ENCODE measurements at places on chromosomes 3 and 15.

- peak; percentile 67 for DNase-seq
These were observed 227.7 kb downstream of the FOXP1 start for GRCh38 chr3:71355862-71356261.

GRCh38 chr3:109806929-109807328 is 469.6 kb upstream of the DPPA4 start:
- peak; percentile 18 for DNase-seq

DNA sequence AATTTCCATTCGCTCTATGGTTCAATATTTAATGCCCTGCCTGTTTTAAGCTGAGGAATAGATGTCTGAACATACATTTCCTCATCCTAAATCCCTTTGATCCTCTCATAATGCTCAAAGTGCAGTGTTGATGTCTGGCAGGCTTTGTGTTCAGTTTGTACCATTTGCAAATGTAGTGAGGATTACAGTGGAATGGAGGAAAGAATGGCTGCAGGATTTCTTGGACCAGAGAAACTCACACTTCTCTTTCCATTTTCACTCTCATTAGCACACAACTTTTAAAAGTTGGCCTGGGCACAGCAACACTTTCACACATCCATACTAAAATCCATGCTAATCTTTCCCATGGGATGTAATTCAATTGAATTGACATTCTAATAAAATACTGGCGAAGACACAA is 28.6 kb upstream of the THRB start:
- no peak for DNase-seq

- DNase-seq: no peak
These were observed 35.5 kb downstream of the DUT start for GRCh38 chr15:48366584-48367312.

DNA sequence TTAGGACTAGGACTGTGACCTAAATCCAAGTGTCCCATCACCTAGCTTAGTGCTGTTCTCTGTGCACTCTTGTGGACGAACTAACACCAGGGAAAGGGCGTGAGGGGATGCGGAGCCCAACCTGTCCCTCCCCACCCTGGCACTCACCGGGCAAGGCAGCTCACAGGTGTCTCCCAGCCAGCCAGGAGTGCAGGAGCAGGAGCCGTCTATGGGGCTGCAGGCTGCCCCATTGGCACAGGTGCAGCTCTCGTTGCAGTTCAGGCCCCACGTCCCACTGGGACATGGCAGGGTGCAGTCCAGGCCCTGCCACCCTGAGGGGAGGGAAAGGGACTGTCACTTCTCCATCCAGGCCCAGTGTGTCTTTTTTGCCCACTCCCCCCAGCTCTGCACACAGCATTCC is 60.3 kb downstream of the RAB11A start:
- no peak for DNase-seq

All from activated CD4-positive, alpha-beta T cell treated with anti-CD3 and anti-CD28 coated beads, Interleukin-2, amount 50 U/mL, for 48 hours (primary cell).